ENCODE measurements at places on chromosomes 7 and 10.

GRCh38 chr7:57638666-57639065, 188.7 kb downstream of the ZNF716 start:
- DNase-seq, result no peak

- DNase-seq, result no peak
Observed at GRCh38 chr7:118214833-118215182, 9.7 kb upstream of the ANKRD7 start.

- peak; percentile 42 for DNase-seq
Observed at GRCh38 chr7:6533893-6534495, 17.3 kb downstream of the GRID2IP start.

DNA sequence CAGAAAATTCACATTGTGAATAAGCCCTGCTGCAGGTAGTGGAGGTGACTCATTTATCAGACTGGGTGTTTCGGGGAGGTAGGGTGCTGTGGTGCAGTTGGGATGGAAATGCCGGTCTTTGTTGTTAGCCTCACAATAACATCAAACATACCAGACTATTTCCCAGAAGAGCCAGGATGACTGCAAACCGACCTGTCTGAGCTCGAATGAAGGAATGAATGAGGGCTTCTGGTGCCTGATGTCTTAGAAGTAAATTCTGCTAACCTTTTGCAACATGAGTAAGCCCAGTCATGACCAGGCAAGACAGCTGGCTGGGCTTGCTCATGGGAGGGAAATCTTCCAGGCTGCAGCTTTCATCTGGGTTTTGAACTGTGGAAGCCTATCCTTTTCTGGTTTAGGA, 2.4 kb upstream of the VDAC2 start:
- no peak for DNase-seq

GRCh38 chr10:71666639-71667386, 52.8 kb downstream of the C10orf105 start:
- DNase-seq, result peak; percentile 53

DNA sequence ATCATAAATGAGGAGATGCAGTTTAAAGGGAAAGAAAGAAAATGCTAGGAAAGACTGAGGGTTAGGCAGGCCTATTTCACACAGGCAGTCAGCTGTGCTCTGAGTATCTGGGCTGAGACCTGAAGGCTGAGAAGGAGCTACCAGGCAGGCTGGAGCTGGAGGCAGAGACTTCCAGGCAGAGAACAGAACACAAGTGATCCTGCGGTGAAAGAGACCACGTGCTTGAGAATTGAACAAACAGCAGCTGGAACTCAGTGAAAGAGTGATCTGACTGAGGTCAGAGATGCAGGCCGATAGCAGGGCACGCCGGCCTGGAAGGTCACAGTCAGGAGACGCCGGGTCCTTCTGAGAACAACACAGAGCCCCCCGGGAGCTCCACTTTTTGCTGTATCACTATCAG, 147.8 kb downstream of the ADAM12 start:
- DNase-seq, result no peak

- DNase-seq, result no peak
Observed at GRCh38 chr10:127451628-127452027, 97.5 kb upstream of the NPS start.

GRCh38 chr7:20696803-20697333, 81.4 kb downstream of the ABCB5 start:
- DNase-seq, result no peak

DNA sequence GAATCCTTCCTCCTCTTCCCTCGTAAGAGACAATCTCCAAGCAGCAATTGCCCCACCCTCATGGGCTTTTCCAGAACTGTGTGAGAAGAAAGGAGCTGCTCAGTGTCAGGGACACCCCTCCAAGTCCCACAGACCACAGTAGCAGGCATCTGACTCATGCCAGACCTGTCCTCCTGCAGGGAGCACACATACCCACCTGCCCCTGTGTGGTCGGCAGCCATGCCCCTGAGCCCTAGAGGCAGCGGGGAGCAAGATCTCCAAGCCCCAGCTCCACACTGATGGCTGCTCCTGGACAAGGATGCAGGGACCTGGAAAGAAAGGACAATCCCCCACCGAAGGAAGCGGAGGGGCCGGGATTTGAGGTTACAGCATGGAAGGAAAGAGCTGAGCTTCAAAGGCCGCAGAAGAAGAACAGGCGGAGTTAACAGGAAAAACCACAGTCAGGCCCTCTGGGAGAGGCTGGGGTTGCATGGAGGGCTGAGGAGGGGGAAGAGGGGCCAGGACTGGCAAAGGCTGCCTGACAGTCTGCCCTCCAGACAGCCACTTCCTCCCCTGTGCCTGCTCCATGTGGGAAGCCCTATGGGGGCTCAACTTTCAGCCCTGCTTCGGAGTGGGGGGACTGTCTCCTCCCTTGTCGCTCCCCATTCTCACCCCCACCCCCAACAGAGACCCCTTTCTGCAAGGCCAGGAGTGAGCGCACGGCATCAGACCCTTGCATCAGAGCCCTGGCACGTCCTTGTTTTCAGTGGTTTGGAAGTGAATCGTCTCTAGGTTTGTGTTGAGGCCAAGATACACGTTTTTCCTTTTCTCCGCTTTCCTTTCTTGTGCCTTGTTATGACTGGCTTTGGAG, 46.8 kb downstream of the ASB13 start:
- no peak for DNase-seq

DNA sequence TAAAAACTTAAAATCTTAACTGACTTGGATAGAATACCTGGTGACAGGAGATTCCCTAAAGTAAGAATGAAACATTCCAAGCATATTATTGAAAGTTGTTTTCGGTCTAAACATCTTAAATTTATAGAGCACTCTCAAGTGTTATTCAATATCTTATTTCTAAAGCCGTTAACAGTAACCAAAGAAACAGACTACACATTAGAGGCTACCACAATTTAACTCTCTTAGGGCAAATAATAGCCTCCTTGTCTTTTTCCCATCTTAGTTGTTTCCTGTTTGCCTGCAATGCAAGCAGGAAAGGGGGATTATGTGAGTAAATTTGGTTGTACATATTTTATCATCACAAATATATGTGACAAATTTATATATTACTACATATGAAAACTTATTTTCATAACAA, 31.4 kb downstream of the NAPEPLD start:
- no peak for DNase-seq

GRCh38 chr7:38702002-38702535, 70.9 kb upstream of the AMPH start:
- no peak for DNase-seq

GRCh38 chr7:36048902-36049240, 104.2 kb upstream of the EEPD1 start:
- DNase-seq, result no peak

DNA sequence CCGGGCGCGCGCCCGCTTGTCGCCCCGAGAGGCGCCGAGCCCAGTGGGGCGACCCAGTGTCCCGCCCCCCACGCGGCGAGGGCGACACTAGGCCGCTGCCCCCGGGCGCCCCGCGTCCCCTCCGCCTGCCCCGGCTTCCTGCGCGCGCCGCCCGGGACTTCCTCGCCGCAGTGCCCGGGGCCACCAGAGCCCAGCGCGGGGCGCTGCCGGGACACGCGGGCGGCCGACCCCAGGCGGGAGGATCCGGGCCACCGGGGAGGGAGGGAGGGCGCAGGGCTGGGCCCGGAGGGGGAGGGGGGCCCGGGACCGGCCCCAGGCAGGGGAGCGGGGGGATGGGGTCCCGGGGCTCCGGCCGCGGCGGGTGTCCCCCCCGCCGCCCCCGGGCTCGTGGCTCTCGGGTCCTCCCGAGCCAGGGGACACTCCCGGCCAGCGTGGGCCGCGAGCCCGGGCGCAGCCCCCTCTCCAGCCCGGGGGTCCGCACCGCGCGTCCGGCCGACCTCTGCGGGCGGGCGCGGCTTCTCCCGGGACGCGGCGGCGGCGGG, 435 bp upstream of the PWWP2B start:
- DNase-seq, result peak; percentile 71

DNA sequence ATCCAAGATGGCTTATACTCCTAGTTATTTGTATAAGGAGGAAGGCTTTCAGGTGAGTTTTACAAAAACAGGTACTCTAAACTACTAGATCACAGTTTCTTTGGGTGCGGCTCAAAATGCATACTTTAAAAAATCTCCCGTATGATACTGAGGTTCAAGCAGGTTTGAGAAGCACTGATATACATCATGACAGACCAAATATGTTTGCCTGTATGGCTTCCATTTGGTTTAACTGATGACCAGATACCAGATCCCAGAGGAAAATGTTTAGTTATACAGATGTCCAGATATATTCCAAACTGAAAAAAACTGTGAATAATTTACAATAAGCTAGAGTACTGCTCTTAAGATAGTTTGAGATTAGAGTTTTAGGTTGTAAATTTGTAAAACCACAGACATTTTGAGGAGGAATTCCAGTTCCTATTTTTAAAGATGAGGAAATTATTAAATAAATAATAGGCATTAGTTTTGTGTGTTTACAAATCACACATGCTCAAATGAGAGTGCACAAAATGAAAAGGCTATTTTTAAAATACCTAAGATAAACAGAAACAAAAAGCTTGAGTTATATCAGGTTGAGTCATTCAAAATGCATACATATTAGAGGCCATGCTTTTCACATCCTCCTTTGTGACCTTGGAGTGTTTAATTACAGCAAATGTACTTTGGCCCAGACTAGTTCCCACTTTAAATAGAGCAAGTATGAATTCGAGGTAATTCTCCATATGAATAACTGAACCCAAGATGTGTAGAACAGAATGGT, 60.5 kb downstream of the SEMA3C start:
- DNase-seq, result peak; percentile 25

GRCh38 chr7:3277604-3278572, 23.2 kb upstream of the SDK1 start:
- no peak for DNase-seq

DNA sequence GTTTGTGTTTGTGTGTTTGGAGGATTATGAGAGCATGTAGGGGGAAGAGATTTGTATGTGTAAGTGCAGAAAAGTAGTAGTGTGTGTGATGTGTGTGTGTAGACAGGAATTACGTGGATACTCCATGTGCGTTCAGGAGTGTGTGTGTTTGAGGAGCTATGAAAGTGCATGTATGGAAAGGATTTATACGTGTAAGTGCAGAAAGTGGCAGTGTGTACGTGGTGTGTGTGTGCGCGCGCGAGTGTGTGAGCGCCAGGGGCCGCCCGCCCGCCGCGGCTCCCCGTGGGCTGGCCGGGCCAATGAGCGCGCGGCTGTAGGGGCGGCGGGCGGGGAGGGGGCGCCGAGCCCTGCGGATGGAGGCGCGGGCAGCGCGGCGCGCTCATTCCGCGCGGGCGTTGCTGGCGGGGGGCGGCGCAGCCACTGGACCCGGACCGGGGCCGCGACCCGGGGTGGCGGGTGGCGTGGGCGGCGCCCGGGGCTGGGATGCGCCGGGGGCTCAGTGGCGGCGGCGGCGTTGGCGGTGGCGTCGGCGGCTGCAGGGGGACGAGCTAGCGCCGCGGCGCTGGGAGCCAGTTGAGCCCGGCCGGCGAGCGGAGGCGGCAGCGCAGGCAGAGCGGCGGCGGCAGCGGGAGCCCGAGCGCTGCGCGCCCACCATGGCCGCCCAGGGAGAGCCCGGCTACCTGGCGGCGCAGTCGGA, at the start of gene BICC1:
TSS of gene BICC1 (plus strand) at position 382 of the 697 bp plus-strand sequence. CDS start at position 654, 272 bp downstream.
- peak; percentile 18 for DNase-seq

DNA sequence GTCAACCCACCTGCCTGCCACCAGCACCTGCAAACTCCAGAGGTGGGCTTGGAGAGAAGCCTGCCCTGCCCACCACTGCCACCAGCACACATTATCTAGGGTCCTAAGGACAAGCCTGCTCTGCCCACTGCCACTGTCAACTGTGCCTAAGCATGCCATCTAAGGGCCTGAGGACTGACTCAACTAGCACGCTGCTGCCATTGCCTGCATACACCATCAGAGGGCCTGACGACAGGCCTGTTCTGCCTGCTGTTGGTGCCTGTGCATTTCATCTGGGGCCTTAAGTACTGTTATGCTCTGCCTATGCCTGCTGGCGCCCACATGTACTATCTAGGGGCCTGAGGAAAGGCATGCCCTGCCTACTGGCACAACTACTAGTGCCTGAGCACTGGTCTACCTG, 27.0 kb upstream of the LRRD1 start:
- no peak for DNase-seq

DNA sequence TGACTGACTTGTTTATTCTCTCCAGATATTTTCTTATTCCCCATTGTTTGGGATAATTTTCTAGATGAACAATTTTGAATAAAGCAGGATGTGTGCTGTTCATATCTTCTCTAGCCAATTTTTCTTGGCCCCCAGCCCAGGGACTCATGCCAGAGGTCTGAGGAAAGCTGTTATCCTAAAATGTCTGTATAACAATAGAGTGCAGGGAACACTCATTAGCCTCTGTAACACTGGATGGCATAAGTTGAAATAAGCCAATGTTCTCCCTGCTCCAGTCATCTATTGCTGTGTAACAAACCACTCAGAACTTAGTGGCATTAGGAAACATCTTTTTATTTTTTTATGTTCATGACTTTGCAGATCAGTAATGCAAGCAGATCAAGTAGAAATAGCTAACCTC, 121.7 kb upstream of the TRIM24 start:
- no peak for DNase-seq

DNA sequence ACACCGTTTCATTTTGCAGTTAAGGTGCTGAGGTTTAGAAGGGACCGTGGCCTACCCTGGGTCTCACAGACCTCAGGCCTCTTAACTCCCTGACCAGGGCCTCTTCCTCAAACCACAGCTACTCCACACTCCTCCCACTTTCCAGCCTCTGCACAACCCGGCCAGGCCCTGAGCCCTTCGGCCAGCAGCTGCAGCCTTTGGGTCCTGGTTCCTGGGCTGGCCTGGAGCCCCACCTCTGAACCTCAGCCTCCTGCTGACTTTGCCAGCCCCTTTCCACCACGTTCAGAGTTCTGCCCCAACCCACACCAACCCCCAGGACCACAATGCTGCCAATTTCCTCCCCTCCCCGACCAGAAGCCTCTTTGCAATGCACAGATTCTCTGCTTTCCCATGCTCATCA, 84.1 kb downstream of the VOPP1 start:
- no peak for DNase-seq

DNA sequence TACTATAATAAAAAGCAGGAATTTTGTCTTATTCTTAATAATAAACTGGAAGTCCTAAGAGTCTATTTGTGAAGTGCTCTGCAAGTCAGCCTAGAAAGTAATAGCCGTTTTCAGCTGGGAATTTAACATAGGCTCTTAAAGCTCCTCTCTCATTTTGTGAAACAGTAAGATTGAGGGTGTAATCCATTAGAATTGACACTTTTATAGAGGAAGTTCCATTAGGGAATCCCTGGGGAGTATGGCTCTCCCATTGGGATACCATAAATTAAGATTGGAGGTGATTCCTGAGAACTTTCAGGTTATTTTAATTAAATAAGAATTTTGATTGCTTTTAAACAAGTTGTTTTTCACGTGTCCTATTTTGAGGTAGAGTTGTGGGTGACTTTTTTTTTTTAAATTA, 68.0 kb downstream of the EXOC4 start:
- no peak for DNase-seq
